ENCODE measurements at places on chromosomes 6 and 20.

GRCh38 chr6:170035901-170036304, 255.0 kb downstream of the DLL1 start:
- no peak for DNase-seq

DNA sequence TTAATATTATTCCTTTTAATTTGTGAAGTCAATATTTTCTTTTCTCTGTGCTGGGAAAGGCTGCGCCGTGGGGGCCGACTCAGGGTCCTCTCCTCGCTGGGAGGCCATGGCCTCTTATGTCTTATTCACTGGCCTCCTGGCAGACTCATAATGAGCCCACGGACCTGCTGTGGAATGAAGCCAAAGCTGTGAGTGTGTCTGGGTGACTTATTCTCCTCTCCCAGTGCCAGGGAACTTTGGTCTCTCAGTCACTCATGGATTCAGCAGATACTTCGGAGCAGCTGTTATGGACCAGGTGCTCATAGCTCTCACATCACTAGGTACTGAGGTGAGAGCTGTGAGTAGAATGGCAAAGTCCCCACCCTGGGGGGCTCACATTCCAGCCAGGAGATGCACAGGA, 297.6 kb downstream of the CDH26 start:
- no peak for DNase-seq

DNA sequence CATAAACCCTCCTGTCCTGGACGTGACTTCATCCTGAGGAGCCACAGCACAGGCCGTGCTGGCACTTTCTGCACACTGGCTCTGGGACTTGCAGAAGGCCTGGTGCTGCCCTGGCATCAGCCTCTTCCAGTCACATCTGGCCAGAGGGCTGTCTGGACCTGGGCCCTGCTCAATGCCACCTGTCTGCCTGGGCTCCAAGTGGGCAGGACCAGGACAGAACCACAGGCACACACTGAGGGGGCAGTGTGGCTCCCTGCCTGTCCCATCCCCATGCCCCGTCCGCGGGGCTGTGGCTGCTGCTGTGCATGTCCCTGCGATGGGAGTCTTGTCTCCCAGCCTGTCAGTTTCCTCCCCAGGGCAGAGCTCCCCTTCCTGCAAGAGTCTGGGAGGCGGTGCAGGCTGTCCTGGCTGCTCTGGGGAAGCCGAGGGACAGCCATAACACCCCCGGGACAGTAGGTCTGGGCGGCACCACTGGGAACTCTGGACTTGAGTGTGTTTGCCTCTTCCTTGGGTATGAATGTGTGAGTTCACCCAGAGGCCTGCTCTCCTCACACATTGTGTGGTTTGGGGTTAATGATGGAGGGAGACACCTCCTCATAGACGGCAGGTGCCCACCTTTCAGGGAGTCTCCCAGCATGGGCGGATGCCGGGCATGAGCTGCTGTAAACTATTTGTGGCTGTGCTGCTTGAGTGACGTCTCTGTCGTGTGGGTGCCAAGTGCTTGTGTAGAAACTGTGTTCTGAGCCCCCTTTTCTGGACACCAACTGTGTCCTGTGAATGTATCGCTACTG, 22.0 kb upstream of the PYGB start:
- DNase-seq, result no peak

DNA sequence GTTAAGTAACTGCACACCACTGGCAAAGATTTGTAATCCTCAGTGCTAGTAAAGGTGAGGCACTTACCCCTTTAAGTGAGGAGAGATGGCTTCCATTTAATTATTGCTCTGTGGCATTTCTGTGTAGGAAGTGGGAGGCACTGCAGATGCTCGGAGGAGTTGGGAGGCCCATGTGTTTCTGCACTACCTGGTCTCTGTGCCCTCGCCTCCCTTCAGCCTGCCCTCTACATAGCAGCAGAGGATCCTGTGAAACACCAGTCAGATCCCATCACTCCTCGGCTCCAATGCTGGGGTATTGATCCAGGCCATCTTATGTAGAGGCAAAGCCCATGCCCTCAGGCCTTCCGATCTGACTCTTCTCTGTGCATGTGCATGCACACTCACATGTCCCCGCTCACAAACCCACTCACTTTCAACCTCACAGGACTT, 67.0 kb downstream of the SLX4IP start:
- no peak for DNase-seq

- DNase-seq, result no peak
Measured at GRCh38 chr6:166861961-166862286, 94.4 kb downstream of the RNASET2 start.

DNA sequence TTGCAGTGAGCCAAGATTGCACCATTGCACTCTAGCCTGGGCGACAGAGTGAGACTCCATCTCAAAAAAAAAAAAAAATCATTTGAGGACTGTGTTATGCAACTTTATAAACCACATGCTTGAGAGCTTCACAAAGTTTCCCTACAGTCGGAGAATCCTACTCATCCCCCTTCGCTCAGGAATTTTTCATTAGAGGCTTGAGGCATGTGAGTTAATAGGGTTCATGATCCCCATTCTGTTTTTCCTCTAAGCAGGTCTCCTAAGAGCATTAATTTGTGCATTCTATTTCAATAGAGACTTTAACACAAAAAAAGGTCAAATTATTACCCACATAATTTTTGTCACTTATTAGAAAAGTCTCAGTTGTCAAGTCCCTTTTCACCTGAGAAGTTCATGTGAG, 103.7 kb upstream of the SOX4 start:
- DNase-seq, result no peak

- DNase-seq, result no peak
Measured at GRCh38 chr20:38658879-38659596, 57.4 kb downstream of the ARHGAP40 start.

DNA sequence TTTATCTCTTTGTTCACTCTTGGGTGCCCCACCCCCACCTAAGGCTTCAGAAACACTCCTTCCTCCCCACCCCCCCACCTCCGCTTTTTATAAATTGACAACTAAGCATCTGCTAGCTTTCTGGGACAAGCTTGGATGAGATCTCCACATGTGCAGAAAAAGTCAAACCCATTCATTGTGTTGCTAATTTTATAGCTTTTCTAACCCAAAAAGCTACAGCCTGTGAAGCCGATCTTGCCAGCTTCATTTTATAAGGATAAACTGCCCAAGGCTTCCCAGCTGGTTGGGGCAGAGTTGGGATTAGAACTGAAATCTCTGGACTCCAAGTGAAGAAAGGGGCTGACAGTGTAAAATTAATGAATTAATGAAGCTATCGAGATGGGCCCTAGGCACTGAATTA, 24.1 kb downstream of the BPIFB4 start:
- DNase-seq, result no peak

- no peak for DNase-seq
Measured at GRCh38 chr20:8094415-8094818, 37.6 kb upstream of the PLCB1 start.

DNA sequence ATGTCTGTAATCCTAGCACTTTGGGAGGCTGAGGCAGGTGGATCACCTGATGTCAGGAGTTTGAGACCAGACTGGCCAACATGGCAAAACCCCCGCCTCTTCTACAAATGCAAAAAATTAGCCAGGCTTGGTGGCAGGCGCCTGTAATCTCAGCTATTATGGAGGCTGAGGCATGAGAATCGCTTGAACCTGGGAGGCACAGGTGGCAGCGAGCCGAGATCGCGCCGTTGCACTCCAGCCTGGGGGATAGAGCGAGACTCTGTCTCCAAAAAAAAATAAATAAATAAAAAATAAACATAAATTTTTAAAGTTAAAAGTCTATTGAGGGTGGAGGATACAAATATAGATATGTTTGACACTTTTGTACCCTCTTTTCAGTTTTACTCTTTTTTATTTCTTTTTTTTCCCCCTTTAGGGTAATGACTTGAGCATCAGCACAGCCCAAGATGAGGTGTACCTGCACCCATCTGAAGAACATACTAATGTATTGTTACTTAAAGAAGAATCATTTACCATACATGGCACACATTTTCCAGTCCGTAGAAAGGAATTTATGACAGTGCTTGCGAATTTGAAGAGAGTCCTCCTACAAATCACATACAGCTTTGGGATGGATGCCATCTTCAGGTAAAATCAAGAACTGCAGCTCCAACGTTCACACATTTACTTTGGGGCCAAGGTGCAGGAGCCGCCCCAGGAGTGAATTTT, 368.9 kb downstream of the LAMA2 start:
- DNase-seq, result peak; percentile 48

- DNase-seq, result no peak
Measured at GRCh38 chr6:37513576-37513975, 13.9 kb upstream of the CCDC167 start.

- no peak for DNase-seq
Measured at GRCh38 chr20:12058216-12058615, 140.5 kb downstream of the BTBD3 start.

- DNase-seq, result peak; percentile 37
Measured at GRCh38 chr20:34365765-34366213, 2.7 kb downstream of the ITCH start.

GRCh38 chr6:52063584-52064344, 23.6 kb downstream of the PKHD1 start:
- DNase-seq, result peak; percentile 59

GRCh38 chr20:52259295-52259694, 67.7 kb upstream of the ZFP64 start:
- no peak for DNase-seq

GRCh38 chr20:25317351-25318075, 69.6 kb downstream of the PYGB start:
- no peak for DNase-seq

- DNase-seq, result no peak
Measured at GRCh38 chr20:44193801-44194200, 6.8 kb upstream of the JPH2 start.

GRCh38 chr20:18971574-18971973, 158.0 kb downstream of the SCP2D1 start:
- no peak for DNase-seq

GRCh38 chr6:118042855-118043254, 135.8 kb downstream of the SLC35F1 start:
- DNase-seq, result no peak

GRCh38 chr6:113629256-113629655, 227.9 kb upstream of the MARCKS start:
- no peak for DNase-seq

- DNase-seq, result no peak
Measured at GRCh38 chr6:79201143-79201542, 33.3 kb downstream of the HMGN3 start.

DNA sequence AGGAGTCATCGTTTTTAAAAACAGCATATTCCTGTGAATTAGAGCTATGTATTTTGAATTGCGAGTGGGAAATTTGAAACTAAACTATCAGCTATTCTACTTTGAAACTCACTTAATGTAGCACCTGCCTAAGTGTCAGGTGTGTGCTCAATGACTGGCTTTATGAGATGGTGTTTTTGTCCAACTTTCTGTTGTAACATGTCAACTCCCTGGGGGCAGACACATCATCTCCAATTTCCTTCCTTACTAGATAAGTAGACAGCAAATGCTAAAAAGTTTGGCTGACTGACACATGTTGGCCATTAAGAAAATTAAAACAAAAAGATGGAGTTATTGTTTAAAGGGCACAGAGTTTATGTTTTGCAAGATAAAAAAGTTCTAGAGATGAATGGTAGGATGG, 226.9 kb downstream of the TFAP2B start:
- DNase-seq, result no peak

GRCh38 chr6:87945966-87946365, 101.7 kb upstream of the SPACA1 start:
- DNase-seq, result no peak

Measured in T-helper 2 cell treated with Interferon-gamma antibody and Interleukin-4, amounts not matched to agents 5 μg/mL and 100 μg/mL, for 36 hours (primary cell).